ENCODE measurements at places on chromosomes 3 and 15. TPM values are rescaled to one million over a fixed set of nuclear protein-coding genes. Genes with fewer than 3 reads are reported as not detected.

The GUCA1C gene
- not detected for total RNA-seq

The FANCD2OS gene
- not detected for total RNA-seq

DNA sequence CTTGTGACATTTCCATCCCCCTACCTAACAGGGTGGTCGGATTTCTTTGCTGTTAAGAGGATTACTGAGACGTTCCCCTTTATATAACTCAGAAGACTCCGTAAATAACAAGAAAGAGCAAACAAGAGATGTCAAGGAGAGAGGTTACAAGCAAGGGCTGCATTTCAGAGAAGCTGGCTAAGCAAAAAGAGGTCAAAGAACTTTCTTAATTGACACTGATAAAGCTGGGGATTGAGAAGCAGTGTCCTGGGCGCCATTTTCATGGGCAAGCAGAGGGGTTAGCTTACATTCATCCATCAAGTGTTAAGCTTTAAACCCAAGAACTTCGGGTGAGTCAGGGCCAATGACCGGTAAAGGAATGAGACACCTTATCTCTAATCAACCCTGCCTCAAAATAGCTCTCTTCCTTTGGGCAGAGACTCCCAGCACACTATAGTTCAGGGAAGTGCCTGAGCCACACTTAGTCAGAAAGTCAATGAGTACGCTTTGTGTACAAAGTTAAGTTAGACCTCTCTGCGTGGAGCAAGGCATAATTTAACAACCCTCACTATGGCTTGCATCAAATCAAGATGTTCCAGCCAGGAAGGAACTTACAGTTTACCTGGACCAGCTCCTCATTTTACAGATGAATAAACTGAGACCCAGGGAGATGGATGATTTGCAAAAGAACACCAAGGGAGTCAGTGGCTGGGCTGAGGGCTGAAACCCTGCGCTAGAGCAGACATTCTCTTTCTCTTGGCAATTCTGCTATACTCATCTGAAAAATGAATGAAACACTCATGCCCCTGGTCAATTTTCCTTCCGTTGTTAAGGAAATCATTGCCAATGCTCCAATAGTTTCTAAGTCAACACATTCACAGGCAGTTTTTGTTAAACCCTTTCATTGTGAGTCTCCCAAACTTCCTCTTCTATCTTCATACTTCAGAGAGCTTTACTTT is 44.6 kb downstream of the CCNL1 start:
- no peak for DNase-seq

The MCCC1 gene
- total RNA-seq = 21.1 TPM

DNA sequence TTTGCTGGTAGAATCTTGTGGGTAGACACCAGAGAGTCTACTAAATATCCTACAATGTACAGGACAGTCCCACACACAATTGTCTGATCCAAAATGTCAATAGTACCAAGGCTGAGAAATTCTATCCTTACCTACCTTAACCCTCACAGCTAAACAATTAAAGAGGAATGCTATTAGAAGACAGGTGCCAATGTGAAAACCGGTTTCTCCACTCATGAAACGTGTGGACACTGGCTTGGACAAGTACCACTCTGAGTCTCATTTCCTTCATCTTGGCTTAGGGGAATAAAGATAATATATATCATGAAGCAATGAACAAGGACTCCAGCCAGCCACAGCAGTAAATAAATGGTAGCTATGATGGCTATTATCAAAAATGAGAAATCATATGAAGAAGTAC is 90.2 kb downstream of the RFTN1 start:
- no peak for DNase-seq

The MYL3 gene
- 0.24 TPM for total RNA-seq

- DNase-seq = no peak
Measured at GRCh38 chr3:188239035-188239434, 85.1 kb downstream of the LPP start.

The SH2D7 gene
- total RNA-seq = not detected

The FETUB gene
- not detected for total RNA-seq

The FSTL1 gene
- total RNA-seq = 326 TPM

The CCR8 gene
- total RNA-seq = 0.64 TPM

- DNase-seq = no peak
Measured at GRCh38 chr3:169699536-169700050, 36.1 kb upstream of the MECOM start.

GRCh38 chr15:41501931-41502794 is 8.5 kb downstream of the ITPKA start:
- DNase-seq = no peak

DNA sequence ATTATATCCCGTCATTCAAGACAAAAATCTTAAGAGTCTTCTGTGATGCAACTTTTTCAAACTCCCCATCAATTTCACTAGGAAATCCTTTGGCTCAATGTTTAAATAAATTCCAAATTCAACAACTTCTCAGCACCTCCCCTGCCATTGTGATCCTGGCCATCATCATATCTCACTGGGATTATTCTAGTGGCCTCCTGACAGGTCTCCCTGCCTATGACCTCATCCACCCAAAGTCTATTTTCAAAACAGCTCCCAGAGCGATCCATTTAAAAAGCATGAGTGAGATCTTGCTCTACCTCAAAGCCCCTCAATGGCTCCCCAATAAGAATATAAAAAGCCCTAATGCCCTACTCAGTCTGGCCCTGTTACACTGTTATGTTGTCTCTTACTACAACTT is 293.2 kb downstream of the FOXP1 start:
- no peak for DNase-seq

DNA sequence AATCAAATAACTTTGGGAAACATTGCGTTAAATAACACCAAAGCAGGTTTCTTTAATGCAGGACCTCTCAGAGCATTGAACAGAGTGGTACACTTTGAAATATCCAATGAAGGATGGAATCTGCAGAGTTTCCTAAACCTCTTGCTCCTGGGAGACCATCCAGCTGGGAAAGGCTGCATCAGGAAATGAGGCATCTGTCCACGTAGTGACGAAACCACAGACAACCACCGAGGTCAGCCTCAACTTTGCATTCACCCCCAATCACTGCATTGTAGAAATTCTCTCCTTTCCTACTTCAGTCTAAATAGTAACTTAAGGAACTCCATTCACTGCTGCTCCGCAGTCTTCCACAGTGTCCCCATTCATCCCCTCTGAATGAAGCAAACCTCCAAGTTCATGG is 41.5 kb upstream of the CDV3 start:
- no peak for DNase-seq

The SEMA6D gene
- total RNA-seq = 15.8 TPM

GRCh38 chr3:167167491-167167890 is 212.6 kb downstream of the ZBBX start:
- DNase-seq = no peak

DNA sequence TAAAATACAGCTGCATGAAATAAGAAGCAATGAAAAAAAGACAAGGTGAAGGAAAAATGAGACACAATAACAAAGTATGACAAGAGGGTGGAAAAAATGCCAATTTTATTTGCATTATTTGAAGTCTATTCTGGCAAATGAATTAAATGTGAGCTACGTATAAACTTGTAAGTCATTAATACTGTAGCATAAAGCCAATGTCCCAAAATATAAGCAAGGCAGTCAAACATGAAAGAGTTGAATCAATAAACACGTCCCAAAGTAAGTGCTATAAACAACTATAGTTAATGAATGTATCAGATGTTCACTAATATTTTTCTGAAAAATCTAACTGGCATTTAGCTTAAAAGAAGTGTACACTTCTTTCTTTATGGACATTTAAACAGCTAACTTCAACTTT is 481.9 kb downstream of the ROBO1 start:
- no peak for DNase-seq

The TMEM41A gene
- total RNA-seq = 23.3 TPM

GRCh38 chr3:52801839-52802238 is 7.2 kb downstream of the ITIH3 start:
- no peak for DNase-seq

DNA sequence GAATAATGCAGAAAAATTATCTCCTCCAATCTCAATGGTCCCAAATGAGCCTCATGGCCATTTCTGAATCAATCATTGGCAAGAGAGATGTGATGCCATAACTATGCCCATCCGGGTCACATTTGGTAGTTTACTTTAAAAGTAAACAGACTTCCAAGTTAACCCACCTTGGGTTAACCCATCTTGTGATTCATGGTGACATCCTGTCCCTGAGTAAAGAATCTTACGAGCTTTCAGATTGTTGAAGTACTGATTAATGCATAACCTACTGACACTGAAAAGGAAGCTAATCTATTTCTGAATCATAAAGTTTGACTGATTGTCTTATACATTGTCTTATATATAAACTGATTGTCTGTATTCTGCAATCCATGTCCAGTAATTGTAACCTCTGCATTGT is 467.2 kb upstream of the AGTR1 start:
- no peak for DNase-seq

- no peak for DNase-seq
Measured at GRCh38 chr15:74964794-74965193, 8.2 kb upstream of the RPP25 start.

DNA sequence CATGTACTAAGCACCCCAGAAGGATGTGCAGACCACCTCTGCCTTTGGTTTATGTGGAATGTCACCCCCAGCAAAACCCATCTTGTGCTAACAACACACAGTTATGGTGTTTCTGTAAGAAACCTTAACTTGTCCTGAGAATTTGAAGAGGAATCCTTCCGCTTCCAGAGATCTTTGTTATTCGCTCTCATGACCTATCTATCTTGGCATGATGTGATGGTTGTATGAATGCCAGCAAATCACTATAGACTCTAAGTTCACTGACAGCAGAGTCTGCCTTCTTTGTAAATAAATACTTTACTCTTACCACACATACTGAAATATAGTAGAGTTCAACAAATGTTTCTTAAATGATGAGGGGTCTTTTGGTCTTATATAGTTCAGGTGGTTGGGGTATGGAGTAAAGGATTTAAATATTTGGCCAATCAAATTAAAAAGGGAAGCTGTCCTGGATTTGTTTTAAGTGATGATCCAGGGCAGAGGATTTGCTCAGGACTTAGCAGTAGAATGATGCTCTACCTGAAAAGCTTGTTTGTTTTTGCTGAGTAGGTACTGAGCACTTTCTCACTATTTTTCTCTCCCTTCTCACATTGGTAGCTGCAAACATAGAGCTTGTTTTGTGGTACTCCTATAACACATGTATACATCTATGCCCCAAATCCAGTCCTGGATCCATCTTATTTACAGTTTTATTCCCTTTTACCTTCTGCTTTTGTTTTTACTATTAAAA is 27.9 kb upstream of the RTP1 start:
- no peak for DNase-seq

The AMT gene
- total RNA-seq = 38.8 TPM

The NME9 gene
- not detected for total RNA-seq

DNA sequence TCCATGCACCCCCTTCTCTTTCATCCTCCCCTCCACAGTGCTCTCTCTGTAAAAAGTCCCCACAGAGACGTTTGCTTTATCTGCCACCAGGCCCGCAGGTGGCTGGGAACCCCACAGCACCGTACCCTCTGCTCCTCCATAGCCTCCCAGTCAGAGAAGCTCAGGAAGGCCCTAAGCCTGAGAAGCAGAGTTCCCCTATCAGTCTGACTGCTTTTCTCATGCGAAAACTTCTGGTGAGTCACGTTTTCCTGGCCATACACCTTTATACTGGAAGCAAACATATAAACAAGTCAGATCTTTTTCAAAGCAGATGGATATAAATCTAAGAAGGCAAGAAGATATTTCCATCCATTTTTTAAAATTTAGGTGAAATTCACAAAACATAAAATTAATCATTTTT is 51.5 kb upstream of the MEF2A start:
- DNase-seq = no peak

GRCh38 chr3:141055536-141056445 is 4.6 kb downstream of the SPSB4 start:
- DNase-seq = no peak

GRCh38 chr3:12477256-12477655 is 7.0 kb upstream of the TSEN2 start:
- DNase-seq = no peak

- no peak for DNase-seq
Measured at GRCh38 chr3:41629986-41630385, 331.9 kb downstream of the ULK4 start.

GRCh38 chr3:39415983-39416382 is 9.5 kb downstream of the RPSA start:
- no peak for DNase-seq

- no peak for DNase-seq
Measured at GRCh38 chr3:193710286-193711165, 117.5 kb downstream of the OPA1 start.

The VIPR1 gene
- 6.5 TPM for total RNA-seq

GRCh38 chr15:60096157-60096556 is 92.0 kb downstream of the FOXB1 start:
- DNase-seq = no peak

DNA sequence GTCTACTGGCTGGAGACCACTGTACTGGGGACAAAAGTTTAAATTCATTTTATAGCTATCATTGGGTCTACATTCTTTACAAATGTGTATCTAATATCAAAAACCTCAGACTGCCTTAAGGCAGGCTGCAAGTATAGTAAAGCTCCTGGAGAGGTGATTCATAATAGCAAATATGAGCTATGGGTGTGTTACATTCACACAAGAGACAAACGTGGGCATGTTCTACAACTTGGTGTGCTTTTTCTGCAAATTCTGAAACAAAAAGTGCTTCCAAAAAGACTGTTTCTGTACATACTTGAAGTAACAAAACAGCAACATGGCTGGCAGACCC is 1101.4 kb downstream of the ROBO1 start:
- DNase-seq = no peak

DNA sequence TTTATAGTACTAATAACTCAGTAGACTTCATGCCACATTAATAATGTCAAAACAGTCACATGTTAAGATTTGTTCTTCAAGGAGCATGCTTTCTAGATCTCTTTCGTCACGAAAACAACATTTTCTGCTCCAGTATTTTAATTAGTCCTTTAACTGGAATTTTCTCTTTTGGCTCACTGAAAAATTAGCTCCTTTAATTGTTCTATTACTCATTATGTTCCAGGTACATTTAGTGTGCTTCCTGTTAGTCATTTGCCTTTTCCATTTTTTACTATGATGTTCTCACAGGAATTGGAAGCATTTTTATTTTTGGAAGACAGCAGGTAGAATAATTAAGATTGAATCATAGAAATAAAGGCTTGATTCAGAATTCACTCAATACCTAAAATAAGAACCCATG is 111.2 kb downstream of the SLC9A9 start:
- no peak for DNase-seq

GRCh38 chr3:137105277-137105977 is 147.6 kb downstream of the IL20RB start:
- DNase-seq = no peak

DNA sequence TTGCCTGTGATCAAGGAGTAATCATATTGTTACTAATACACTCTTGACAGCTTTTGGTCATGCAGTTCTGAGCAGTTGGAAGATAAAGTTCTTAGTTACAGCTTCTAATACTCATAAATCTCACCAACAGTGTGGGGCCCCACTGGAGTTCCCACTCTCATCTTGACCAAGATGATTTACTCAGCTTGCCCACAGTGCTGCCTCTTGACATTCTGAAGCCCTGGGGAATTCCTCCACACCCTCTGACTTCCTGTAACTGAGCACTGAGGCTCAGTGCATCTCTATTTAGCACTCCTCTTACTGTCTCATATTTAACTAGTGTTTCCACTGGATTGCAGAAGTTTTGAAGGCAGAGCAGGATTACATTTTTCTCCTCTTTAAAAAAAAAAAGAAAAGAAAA is 1.9 kb upstream of the ARL6IP5 start:
- DNase-seq = no peak
